ENCODE measurements at places on chromosomes 3 and 15.

- DNase-seq: no peak
These were observed 68.5 kb downstream of the KCNH8 start for GRCh38 chr3:19216669-19217337.

DNA sequence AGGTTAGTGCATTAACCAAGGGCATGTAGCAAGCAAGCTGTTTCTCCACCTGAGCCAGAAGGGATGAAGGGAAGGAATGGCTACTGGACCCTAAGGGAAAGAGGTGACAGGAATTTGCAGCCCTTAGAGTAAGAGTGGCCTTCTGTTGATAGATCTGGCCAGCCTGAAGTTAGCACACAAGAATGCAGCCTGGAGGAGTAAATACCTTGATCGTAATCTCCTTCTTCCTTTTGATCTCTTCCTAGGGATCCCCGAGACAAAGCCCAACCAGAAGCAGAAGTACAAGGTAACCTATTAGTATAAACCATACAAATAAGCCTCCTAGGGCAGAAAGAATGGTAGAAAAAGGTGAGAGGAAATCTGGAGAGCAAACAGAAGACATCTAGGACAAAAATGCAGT, 134.6 kb downstream of the ATP8B4 start:
- DNase-seq: no peak

GRCh38 chr15:41941644-41942415, 30.5 kb downstream of the EHD4 start:
- no peak for DNase-seq

- DNase-seq: no peak
These were observed 87.8 kb downstream of the RYR3 start for GRCh38 chr15:33398555-33398954.

GRCh38 chr15:57048930-57049549, 130.6 kb downstream of the TCF12 start:
- no peak for DNase-seq

GRCh38 chr3:145620486-145620885, 540.5 kb downstream of the PLOD2 start:
- DNase-seq: no peak

GRCh38 chr15:58165661-58166060, 27.5 kb downstream of the AQP9 start:
- DNase-seq: no peak

GRCh38 chr3:31871939-31872507, 109.0 kb downstream of the OSBPL10 start:
- DNase-seq: no peak

DNA sequence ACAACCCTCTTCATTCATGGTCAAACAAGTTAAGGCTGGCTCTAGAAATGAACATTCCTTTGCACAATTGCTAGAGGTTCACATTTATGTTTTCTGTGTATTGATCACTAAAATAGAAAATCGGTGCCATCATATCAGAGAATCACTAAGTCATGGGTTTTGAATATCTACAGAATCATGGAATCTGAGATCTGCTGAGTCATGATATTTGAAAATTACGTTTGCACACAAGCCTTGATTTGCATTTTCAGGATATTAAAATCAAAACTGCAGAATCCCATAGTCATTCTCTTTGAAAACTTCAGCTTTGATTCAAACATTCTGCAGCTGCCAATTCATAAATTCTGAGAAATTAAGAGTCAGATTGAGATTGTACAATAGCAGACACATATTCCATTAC, 26.1 kb upstream of the CHRNA7 start:
- no peak for DNase-seq

DNA sequence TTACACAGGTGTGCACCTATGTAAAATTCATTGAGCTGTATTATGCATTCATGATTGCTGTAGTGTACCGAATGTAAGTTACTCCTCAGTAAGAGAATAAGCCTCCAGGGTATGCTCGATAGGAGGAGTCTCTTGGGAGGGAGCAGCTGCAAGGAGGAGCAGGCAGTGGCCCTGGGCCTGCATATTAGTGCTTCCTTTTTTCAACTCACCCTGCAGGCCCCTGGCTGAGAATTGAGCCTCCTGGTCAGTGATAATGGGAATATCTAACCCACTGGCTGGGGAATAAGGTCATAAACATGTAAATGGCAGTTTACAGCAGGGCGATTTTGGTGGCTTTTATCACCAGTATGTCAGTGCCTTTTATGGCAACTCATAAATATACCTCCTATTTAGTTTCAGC, 21.7 kb upstream of the SFMBT1 start:
- no peak for DNase-seq

DNA sequence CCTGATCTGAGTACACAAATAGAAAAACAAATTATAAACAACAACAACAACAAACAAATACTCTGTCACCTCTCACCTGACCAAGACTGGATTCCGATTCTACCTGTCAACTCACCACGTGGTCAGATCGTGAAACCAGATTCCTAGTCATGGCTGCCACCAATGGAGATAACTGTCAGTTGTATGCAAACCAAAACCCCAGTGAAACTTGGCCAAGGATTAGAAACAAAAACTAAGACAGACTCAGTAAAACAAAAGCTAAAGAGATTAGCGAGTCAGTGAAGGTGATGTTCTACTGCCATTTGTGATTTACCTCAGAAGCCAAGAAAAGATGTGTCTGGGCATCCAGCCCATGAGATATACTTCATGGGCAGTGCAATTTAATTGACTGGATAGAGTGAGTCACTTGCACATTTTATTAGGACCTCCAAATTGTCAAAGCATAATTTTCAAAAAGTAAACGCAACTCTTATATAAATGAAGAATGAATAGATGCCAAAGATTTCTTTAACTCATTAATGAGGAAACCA, 31.1 kb downstream of the PHLDB2 start:
- no peak for DNase-seq

- DNase-seq: peak; percentile 47
These were observed 25.1 kb downstream of the SHISA5 start for GRCh38 chr3:48478626-48479555.

DNA sequence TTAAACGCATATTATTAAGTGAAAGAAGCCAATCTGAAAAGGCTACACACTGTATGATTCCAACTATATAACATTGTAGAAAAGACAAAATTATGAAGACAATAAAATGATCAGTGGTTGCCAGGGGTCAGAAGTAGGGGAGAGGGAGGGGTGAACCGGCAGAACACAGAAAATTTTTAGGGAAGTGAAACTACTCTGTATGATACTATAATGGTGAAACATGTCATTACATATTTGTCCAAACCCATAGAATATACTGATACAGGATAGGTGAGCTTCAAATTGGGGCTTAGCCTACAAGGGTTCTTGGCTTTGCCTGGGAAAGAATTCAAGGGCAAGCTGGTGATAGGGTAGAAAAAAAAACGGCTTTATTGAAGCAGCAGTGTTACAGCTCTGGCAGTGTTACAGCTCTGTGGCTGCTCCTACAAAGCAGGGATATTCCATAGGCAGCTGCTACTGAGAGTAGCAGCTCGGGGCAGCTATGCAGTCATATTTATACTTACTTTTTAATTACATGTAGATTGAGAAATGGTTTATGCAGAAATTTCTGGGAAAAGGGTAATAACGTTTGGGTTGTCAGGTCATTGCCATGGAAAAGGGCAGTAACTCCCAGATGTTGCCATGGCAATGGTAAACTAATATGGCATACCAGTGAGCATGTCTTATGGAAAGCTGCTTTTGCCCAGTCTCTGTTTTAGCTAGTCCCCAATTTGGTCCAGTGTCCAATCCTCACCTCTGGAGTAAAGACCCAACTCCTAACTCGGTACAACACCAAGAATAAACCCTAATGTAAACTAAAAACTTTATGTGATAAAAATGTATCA, 125.1 kb upstream of the SLC25A36 start:
- DNase-seq: no peak

DNA sequence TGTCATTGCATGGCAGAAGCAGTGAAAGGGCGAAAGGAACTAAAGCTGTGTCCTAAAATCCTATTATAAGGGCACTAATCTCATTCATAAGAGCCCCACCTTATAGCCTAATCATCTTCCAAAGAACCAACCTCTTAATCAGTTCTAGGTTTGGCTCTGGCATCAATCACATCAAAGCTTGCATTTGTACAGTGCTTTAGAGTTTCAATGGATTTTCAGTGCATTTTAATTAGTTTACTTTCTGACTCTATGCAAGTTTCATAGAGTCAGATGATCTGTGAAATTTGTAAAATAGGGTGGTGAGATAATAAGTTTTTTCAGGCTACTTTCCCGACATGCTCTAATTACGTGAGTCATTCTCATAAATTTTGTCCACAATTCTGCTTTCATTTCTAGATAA, 341.1 kb downstream of the DIPK2A start:
- no peak for DNase-seq

DNA sequence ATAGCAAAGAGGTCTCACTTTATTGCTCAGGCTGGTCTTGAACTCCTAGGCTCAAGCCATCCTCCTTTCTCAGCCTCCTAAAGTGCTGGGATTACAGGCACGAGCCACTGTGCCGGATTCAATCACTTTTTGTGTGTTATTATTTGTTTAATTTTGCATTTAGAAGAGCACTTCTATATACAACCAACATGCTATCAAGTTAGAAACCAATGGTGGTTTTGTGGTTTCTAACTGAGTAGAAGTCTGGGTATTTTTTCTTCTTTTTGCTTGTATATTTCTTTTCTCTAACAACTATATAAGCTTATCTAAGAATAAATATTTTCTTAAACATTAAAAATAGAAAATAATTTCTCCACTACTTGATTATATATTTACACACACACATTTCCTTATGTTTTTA, 86.7 kb downstream of the PEAK1 start:
- no peak for DNase-seq

GRCh38 chr3:34381243-34381642, 582.8 kb downstream of the PDCD6IP start:
- DNase-seq: no peak

DNA sequence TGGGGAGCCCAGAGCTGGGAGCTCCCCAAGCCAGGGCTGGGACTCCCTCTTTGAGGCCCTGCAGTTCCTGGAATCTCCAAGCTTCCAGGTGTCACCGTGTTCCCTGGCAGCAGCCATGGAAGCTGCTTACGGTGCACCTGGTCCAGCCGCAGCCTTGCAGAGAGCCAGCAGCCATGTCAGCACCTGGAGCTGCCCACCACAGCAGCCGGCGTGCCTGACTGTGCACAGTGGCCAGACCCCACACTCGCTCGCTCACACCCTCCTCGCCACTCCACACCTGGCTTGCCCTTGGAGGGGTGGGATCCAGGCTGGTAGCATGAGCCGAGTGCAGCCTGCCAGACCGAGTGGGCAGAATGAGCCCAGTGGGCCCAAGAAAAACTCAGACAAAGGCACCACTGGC, 14.8 kb upstream of the HTR3E start:
- DNase-seq: no peak

GRCh38 chr3:44914936-44915335, 40.5 kb downstream of the TGM4 start:
- DNase-seq: no peak
